ENCODE measurements at places on chromosomes 4 and X.

DNA sequence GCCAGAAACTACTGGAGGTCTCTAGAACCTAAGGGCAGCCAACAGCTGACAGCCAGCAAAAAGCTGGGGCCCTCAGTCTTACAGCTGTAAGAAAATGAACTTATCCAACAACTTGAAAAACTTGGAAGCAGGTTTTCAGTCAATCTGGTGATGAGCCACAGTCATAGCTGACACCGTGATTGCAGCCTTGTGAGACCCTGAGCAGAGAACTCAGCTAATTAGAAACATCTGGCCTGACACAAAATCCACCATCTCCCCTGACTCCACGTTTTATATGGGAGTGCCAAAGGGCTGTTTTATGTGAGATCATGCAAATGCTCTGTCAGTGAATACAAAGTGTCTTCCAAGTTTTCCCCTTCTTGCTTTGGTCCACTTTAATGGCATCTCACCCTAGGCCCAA, 198.8 kb upstream of the DCAF8L1 start:
- no peak for DNase-seq

DNA sequence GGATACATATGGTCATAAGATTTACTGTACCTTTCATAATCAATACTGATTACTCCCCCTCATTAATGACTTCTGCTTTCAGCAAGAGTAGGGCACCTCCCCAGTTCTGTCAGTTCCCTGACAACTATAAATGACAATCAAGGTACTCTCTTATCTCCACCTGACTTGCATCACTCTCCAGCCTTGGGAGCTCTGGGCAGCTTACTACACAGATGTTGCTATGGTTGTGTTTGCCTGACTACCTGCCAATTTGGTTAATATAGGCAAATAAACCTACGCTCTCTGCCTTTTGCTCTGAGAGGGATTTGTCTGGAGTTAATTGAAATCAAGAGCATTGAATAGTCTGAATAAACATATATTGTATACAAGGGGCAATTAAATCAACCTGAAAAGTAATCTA, 22.8 kb upstream of the MAP7D3 start:
- DNase-seq, result no peak

DNA sequence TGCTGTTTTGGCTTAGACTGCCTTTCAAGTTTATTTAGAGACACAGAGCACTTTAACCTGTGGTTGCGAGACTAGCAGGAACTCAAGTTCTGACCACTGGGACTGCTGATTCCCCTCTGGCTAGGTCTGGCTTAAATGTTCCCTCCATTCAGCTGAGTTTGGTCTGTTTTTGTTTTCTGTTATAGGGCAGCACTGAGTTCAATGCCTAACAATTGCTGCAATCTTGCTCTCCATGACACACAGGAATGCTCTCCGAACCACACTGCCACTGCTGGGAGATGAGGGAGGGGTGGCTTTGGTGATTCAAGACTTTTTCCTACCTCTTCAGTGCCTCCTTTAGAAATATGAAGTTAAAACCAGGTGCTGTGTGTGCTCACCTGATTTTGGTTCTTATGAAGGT, 106.3 kb upstream of the EOLA2 start:
- DNase-seq, result no peak

GRCh38 chr4:170242471-170242870, 152.7 kb upstream of the AADAT start:
- no peak for DNase-seq

GRCh38 chr4:30443289-30443688, 276.9 kb upstream of the PCDH7 start:
- no peak for DNase-seq

- DNase-seq, result no peak
Measured at GRCh38 chr4:181507180-181507835, 735.9 kb upstream of the TENM3 start.

GRCh38 chr4:16659079-16659478, 239.4 kb downstream of the LDB2 start:
- DNase-seq, result no peak

All from activated CD8-positive, alpha-beta memory T cell treated with anti-CD3 and anti-CD28 coated beads, Interleukin-2, amount 50 U/mL, for 4 hours (primary cell).